Activated CD8-positive, alpha-beta memory T cell treated with anti-CD3 and anti-CD28 coated beads, Interleukin-2, amount 10 ng/mL, durations not matched to agents 7 days and 5 days (primary cell): ENCODE measurements at places on chromosomes 16 and 17. TPM values are rescaled to one million over a fixed set of nuclear protein-coding genes. Genes with fewer than 3 reads are reported as not detected.

GRCh38 chr16:4663465-4663776, 29.9 kb upstream of the NUDT16L1 start:
- H3K4me3 ChIP-seq = no peak overlapping the region
- H3K36me3 ChIP-seq = peaks cover 11% of the 10 kb centered on the region
- peaks cover 55% of the 10 kb centered on the region for H3K4me1 ChIP-seq
- DNase-seq = no peak

GRCh38 chr17:50863221-50863843, 2.8 kb downstream of the TOB1 start:
- H3K36me3 ChIP-seq = peaks cover 21% of the 10 kb centered on the region
- peaks cover 30% of the 10 kb centered on the region for H3K4me1 ChIP-seq
- peaks cover 1% of the 10 kb centered on the region for H3K27me3 ChIP-seq

DNA sequence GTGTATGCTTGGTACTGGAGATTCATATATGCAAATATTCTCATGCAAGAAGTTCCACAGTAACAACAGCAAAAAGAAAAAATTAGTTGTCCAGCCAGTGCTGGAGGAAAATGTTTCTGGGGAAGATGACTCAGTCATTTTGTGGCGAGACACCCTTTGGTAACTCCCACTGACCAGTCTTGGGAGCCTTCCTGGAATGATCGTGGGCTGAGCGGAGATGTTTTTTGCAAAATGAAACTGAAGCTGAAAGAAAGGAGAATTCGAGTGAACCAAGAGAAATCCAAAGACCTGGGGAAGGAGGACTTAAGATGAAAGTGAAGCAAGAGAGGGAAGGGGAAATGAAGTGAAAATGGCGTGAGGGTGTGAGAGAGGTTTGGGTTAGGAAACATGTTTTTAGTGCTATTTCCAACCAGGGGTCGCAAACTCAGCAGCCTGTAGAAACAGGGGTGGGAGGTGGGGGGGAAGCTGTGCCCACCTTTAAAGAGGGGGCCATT, 5.2 kb downstream of the ITPRIPL2 start:
- peak overlapping the region; percentile 73 for H3K4me3 ChIP-seq
- peaks cover 40% of the 10 kb centered on the region for H3K4me1 ChIP-seq
- H3K36me3 ChIP-seq = no peaks in the 10 kb centered on the region
- peaks cover 6% of the 10 kb centered on the region for H3K27me3 ChIP-seq
- peak; percentile 61 for DNase-seq

DNA sequence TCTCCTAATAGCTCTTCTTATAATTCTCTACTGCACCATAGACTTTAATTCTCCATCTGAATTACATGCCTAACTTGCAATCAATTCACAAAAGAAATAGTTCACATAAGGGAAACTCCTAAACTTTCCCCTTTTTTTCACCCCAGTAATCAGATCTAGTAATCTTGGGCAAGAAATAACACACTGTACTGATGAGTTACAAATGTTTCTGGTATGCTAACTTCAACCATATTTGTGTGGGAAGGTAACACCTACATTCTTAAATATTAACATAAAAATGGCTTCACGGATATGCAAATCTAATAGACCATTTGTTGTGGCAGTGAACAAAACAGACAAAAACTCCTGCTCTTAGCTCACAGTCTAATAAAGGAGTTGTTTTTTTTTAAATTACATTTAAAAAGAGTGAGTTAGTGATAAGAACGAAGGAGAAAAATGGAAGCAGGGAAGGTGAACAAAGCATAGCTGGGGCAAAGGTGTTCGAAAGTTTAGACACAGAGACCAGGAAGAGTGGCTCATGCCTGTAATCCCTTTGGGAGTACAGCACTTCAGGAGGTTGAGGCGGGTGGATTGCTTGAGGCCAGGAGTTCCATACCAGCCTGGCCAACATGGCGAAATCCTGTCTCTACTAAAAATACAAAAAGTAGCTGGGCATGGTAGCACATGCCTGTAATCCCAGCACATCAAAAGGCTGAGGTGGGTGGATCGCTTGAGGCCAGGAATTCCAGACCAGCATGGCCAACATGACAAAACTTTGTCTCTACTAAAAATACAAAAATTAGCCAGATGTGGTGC, 34.8 kb downstream of the CMTM3 start:
- H3K36me3 ChIP-seq = no peaks in the 10 kb centered on the region
- no peak overlapping the region for H3K4me3 ChIP-seq
- no peaks in the 10 kb centered on the region for H3K4me1 ChIP-seq
- H3K27me3 ChIP-seq = peaks cover 13% of the 10 kb centered on the region

GRCh38 chr17:53626286-53626685, 196.4 kb upstream of the KIF2B start:
- H3K27me3 ChIP-seq = no peaks in the 10 kb centered on the region
- H3K4me1 ChIP-seq = no peaks in the 10 kb centered on the region
- H3K4me3 ChIP-seq = no peak overlapping the region
- no peaks in the 10 kb centered on the region for H3K36me3 ChIP-seq

DNA sequence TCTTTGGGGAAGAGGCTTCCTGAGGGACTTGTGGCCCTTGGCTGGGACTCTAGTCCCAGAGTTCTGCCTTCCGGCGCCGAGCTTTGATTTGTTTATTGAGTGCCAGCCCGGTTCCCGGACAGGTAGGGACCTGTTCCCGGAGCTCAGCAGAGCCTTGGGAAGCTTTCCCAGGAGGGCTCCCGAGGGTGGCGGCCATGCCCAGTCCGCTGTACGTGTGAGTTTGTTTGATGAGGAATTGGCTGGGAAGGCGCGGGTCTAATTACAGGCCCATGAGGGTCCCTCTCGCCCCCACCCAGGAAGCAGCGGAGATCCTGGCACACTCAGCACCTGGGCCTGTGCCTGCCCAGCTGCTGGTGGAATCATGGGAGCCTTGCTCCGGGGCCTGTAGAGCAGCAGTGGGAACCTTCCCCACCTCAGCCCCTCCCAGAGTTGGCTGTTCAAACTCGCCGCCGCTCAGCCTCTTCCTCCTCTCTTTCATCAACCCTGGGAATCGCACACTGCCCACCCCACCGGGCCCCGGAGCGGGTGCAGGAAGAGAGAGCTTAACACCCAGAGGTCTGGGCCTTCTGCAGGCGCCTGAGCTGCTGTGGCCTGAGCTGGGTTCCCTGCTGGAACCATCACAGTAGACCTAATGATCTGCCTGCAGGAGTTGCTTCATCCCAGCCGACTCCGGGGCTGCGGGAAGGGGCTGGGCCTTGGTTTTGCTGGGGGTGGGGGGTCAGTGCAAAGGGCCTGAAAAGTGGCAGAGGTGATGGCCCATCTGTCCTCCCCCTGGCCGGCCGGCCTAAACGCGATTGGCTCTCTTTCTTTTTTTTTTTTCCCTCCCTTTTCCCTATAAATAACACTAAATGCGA, 313.7 kb downstream of the SEC14L1 start:
- peaks cover 66% of the 10 kb centered on the region for H3K4me1 ChIP-seq
- no peak for DNase-seq
- H3K4me3 ChIP-seq = peak overlapping the region; percentile 86

Gene ASPHD1
- 0.33 TPM for total RNA-seq
